ENCODE measurements at places on chromosomes 5 and 9.

GRCh38 chr5:113047733-113048652 lies 71.4 kb downstream of the DCP2 start:
- no peak for DNase-seq

DNA sequence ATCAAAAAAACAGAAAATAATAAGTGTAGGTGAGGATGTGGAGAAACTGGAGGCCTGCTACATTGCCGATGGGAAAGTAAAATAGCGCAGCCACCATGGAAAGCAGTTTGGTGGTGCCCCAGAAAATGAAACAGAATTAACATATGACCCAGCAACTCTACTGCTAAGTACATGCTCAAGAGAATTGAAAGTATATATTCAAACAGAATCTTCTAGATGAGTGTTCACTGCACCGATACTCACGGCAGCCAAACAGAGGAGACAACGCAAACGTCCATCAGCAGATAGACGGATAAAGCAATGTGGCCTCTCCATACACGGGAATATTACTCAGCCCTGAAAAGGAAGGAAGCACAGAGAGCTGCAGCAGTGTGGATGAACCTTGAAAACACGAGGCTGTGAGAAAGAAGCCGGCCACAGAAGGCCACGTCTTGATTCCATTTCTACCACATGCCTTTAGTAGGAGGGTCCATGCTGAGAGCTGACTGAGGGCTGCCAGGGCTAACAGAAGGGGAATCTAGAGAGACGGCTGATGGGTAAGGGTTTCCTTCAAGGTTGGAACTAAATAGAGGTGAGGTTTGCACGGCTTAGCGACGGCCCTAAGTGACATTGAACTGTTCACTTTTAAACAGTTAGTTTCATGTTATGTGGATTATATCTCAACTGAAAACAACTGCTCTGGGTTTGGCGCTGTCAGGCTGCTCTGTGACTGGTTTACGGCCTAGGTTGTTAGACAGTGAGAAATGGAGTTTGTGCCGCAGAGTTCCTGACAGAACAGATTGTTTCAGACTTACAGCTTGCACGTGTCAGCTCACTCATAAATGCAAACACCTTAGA lies 29.8 kb downstream of the AHRR start:
- no peak for DNase-seq

DNA sequence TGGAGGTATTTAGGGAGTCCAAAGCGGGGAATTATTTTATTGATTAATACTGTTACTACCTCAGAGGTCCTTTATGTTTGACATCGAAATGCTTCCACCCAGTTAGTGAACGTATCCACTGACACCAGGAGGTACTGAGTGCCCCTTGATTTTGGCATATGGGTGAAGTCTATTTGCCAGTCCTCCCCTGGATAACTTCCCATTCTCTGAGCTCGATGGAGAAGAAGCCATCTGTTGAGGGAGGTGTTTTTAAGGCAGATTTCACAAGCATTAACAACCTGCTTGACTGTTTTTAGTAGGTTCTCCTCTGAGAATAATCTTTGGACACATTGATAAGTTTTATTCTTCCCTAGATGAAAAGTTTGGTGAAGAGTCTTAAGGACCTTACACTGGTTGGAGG lies 165.3 kb upstream of the NREP start:
- no peak for DNase-seq

DNA sequence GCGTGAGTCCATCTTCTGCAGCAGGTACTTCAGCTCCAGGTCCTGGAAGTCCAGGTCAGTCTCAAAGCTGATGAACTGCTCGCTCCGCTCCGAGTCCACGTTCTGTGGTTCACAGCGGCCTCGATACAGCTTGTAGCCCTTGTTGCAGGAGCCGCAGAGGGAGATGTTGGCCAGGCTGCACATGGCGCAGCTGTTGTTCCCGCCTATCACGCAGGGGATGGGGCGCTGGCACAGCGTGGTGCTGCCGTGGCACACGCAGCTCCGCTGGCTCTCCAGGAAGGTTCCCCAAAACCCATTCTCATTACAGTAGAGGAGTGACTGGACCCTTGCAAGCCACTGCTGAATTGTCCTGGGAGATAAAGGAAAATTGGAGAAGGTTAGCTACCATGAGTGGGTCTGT lies 201.4 kb downstream of the BRINP1 start:
- DNase-seq = no peak

GRCh38 chr5:139821806-139822552 lies 26.4 kb downstream of the PSD2 start:
- no peak for DNase-seq
